Testis (tissue), 5 donors: ENCODE measurements at places on chromosomes 13 and 19. TPM values are rescaled to one million over a fixed set of nuclear protein-coding genes. Genes with fewer than 3 reads are reported as not detected.

Gene TPTE2
- 9.9 TPM for total RNA-seq

Gene CBLC
- 4.9 TPM for total RNA-seq

Gene CGB8
- not detected for total RNA-seq

Gene CACNG6
- total RNA-seq = 5.3 TPM

Gene LGALS14
- total RNA-seq = not detected

Gene RNASEH2A
- total RNA-seq = 15.7 TPM

Gene PODNL1
- total RNA-seq = 14.6 TPM
